Germinal center (tissue), 1 donor: ENCODE measurements at places on chromosomes 7 and 10.
A peak's percentile ranks its signal among the peaks of the same experiment; 100 is the strongest.

DNA sequence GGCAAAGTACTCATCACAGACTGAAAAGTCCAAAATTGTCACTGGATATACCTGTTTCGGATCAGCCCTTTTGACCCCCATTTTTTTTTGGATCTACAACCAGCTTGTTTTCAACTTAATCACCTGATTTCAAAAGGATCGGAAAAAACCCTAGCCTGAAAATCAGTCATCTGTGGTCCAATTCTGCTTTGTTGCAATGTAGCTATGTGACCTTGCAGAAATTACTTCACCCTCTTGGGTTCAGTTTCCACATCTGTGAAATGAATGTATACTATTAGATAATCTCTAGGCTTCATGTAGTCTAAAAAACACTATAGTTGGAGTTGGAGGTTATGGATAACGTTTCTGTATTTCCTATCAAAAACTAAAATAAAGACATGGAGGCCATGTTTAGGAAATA, 37.1 kb downstream of the STEAP4 start:
- no peak for DNase-seq

GRCh38 chr10:24483701-24484100, 240.0 kb downstream of the ARHGAP21 start:
- DNase-seq = no peak

DNA sequence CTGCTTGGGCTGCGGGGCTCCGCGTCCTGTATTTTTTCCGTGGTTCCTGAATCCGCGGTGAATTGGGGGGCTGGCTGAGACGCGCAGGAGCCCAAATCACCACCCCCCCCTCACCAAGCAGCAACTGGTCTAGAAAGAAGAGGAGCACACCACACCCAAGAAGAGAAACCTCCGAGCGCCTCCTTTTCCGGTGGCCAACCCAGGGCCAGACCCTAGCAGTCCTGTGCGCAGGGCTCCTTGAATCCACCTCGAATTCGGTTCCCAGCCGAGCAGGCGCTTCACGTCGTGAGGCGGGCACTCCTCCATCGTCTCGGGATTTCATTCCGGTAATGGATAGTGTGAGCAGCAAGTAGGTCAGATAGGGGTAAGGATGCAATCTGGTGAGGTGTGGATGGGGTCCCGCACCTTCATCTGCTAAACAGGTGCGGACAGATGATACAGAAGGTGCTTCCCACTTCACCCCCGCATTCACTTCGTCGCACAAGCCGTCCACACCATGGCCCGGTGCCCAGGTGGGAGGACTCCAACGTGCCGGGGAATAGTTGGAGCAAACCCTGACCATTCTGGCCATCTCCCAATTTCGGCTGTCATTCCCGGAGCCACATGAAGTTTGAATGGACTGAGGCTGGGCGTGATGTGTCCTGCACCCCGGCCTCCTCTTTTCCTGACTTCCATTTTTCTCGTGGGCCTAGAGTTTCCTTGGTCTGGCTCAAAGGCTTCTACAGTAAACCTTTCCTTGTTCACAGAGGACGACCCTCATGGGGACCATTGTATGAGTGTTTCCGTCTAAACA, 19.8 kb upstream of the ZNF273 start:
- no peak for DNase-seq

DNA sequence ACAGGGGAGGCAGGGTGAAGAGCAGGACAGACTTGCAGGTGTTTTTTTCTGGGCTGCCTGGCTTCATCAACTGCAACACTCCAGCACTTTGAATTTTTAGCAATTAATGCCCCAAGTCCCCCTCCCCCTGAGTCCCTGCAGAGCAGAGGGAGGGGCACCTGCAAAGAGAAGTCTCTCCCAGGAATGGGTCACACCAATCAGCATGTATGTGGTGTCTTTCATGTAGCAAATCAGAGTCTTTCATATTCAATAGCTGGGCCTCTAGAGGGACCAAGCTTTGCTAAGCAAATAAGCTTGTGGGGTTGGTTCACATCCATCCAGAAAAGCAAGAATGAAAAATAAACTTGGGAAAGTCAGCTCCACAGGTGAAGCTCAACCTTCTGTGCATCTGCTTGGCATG, 90.7 kb downstream of the PARP12 start:
- no peak for DNase-seq

- no peak for DNase-seq
These were observed 199.1 kb upstream of the KCTD7 start for GRCh38 chr7:66429498-66430163.

GRCh38 chr7:22642454-22642853, 84.5 kb upstream of the IL6 start:
- no peak for DNase-seq

DNA sequence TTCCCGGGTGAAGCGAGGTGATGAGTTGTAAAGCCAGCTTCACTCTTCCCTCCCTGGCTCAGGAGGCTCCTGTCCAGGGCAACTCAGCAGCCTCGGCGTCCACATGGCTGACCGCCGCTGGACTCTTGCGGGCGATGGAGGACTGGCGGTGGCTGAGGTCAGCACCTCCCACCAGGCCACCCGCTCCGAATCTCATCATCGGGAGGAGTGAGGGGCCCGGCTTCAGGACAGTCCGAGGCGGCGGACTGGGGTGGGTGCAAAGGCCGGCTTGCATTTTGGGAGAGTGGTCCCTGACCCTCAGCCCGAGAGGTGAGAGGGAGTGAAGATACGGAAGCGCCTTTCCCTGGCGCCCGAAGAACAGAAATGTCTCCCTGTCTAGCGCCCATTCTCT, 759 bp downstream of the DNAJB12 start:
- no peak for DNase-seq

- DNase-seq = no peak
These were observed 34.7 kb downstream of the RBM17 start for GRCh38 chr10:6123532-6123931.

DNA sequence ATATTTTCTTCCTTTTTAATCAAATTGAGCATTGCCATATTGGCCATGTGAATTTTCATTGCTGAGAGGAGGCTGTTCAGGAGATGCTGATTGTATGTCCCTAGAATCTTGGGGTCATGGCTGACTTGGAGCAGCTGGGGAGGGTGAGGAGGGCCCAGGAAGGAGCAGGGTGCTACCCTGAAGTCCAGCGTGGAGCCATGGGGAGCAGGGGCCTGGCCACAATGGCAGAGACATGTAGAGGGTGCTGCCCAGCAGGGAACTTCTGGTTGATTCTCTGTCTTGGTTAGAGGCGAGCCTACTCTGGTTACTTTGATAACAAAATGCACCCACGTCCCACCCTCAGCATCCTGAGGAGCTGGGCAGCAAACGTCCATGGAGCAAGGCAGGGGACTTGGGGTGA, 186.0 kb downstream of the MYOF start:
- DNase-seq = no peak

DNA sequence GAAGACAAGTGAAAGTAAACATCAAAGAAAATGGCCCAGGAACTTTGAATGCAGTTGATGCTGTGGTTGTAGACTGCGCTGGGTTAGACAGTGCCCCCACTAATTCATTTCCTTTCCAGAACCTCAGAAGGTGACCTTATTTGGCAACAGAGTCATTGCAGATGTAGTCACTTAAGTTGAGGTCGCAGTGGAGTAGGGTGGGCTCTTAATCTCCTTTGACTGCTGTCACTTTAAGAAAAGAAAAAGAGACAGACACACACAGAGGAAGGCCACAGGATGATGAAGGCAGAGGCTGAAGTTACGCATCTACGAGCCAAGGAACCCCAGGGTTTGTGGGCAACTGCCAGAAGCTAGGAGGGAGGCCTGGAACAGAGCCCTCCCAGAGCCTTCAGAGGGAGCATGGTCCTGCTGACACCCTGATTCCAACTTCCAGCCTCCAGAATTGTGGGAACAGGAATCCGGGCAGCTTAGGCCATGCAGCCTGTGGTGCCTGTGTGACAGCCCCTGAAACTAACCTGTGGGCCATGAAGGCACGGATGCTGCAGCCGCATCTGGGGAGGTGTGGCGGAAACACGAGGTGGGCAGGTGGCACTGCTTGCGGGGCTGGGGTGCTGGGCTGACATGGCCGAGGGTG, 107.6 kb downstream of the PRKAG2 start:
- DNase-seq = no peak

DNA sequence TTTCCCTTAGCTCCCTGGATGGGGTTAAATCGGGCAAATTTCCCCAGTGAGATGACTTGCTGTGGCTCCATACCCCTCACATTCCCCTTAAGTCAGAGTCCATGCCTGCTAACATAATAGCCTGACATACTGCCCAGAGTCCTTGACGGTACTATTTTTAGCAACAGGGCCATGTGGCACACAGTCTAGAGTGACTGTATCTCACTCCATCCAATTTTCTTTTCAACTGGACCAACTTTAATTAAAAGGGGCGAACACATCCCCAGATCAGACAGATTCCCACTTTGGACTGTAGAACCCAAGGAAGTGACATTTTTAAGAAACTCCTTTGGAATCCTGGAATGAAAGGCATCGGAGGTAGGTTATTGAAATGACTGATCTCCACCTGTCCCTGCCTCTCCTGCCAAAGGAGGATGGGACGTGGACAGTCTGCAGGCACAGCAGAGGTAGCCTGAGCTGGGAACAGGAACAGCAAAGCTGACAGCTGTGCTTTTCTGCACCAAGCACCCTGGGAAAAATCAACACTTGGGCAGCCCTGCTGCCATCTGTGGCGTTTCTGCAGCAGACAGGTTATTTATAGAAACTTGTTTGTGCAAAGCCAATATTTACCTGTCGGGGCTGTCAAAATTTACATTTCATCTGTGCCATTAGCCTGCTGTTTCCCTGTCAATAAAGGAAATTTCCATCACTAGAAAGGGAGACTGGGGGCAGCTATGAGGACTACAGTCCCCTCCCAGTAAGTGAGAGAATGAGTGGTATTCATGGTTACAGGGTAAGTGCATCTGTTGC, 221.5 kb upstream of the AOAH start:
- no peak for DNase-seq

DNA sequence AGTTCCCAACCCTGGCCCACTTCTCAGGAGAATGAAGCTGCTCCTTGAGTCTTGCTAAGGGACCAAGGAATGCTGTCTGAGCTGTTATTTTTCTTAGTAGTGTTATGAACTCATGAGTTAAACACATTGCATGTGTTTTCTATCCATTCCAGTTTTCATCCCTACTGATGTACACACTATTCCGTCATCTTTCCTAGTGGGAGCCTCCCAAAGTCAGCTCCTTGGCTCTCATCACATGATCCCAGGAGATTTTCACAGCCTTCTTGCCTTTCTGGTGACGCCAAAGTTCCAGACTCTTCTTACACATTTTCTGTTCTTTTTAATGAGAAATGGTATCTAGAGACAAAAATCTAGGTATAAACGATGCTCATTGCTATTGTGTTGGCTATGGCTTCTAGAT, 8.4 kb upstream of the C10orf71 start:
- DNase-seq = no peak

GRCh38 chr7:123204206-123204835, 4.6 kb upstream of the SLC13A1 start:
- no peak for DNase-seq

DNA sequence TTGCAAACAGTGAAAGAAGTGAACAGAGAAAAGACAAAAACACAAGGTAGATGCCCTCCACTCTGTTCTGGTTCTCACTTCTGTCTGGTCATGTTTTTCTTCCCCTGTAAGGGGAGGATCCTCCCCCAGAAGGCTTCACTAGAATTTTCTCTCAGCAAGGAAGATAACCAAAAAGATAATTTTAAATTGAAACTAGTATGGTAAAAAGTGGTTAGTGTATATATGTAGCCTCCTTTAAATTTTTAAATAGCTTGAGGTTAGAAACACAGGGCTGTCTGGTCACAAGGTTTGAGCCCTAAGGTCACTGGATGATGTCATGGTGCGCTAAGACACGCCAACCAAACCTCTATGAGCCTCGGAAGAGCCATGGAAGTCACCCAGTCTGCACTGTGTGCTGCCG, 5.6 kb upstream of the PKD1L1 start:
- no peak for DNase-seq

GRCh38 chr7:83588602-83589240, 60.2 kb downstream of the SEMA3E start:
- DNase-seq = no peak

DNA sequence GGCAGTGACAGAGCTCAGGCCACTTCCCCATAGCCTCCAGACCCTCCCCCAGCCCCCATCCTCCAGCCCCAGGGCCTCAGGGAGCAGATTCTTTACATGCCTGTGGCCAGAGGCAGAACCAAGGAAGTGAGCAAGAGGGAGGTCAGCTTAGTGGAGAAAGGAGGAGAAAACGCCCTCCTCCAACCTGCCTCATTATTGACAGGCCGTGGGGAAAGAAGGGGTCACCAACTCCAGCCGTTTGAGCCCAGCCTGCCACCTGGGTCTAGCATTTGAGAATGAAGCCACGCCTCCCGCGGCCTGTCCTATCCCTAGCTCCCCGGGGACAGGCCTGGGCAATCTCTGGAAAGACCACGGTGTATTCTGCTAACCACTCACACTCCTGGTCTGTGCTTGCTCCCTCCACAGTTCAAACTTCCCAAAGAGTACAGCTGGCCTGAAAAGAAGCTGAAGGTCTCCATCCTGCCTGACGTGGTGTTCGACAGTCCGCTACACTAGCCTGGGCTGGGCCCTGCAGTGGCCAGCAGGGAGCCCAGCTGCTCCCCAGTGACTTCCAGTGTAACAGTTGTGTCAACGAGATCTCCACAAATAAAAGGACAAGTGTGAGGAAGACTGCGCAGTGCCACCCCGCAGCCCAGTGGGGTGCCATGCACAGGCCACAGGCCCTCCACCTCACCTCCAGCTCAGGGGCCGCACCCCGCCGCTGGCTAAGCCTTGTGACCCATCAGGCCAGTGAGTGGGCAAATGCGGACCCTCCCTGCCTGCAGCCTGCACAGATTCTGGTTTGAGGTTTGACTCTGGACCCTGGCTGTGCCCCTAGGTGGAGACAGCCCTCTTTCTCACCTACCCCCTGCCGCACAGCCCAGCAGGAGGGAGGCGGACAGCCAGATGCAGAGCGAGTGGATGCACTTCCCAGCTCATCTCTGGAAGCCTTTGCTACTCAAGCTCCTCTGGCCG, 14.3 kb upstream of the TRIM8 start:
- no peak for DNase-seq

DNA sequence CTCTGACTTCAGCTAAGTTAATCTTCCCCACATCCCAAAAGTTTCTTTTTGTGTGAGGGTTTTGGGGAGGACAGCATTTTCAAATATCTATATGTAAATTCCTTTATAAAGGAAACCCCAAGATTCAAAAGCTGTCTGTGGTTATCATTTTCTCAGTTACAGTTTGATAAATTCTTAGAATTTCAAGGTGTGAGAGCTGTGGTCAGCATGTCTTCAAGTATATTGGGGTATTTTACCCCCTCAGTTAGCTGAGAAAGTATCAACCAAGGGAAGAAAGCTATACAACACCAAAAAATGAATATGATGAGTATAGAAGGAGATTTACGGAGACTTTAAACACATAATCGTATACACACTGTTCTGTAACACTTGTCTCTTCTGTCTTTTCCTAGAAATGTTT, 109.2 kb downstream of the SND1 start:
- DNase-seq = no peak

GRCh38 chr7:158394936-158395335, 192.7 kb downstream of the PTPRN2 start:
- peak; percentile 44 for DNase-seq

GRCh38 chr7:136050462-136050847, 73.3 kb upstream of the MTPN start:
- no peak for DNase-seq
